ENCODE measurements at places on chromosomes 1 and 21.
A peak's percentile ranks its signal among the peaks of the same experiment; 100 is the strongest.

- DNase-seq, result no peak
These were observed 276.2 kb downstream of the KCNH1 start for GRCh38 chr1:210857705-210858104.

DNA sequence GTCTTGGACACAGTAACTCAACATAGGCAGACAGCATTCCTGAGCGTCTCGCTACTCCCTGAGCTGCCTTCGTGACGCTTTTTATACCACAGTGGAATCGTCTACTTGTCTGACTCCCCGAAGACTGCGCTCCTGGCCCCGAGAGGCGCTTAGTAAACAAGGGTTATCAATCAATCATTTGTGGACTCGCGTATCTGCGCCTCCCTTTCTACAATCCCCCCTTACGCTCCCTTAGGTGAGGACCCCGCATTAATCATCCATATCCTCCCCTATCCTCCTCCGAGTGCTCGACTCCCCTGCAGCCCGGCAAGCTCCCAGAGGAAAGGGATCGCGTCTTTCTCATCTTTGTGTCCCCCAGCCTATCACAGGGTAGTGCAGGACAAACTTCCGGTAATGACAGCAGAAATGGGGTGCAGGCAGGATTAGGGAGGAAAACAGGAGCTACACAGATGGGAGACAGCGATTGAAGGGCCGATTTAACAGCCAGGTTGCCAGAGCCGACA, 522 bp downstream of the TMEM59 start:
- no peak for DNase-seq

DNA sequence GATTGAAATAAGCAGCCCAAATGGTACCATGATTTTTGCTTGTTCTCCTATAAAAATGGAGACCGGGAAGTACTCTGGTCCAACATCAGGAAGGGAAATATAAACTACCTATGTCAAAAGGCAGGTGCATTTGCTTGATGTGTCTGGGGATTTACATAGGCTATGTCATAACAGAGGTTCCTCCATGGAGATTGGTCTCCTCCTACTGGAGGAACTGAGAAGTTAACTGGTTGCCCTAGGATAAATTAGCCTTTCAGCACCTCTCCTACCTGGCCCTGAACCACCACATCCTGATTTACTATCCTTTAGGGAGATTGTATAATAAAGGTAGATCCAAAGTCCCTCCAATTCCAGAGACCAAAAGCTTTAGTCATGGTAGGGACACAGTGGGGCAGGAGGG, 1109.3 kb upstream of the B3GALT2 start:
- DNase-seq, result no peak

DNA sequence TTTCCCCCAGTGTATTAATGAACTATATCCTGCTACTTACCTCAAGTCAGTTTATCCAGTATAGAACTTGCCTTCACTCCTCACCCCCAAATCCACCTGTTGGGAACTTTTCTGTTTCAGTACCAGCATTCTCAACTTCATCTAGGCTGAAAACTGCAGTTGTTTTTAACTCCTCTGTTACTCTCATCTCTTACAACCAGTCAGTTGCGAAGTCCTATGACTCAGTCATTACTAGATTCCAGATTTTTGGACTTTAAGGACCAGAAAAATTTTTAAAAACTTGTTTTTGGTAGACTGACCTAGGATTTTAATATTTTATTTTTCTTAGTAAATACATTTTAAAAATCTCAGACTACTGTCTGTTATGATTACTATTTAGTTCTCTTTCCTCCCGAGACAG, 8.1 kb downstream of the GNAI3 start:
- no peak for DNase-seq

DNA sequence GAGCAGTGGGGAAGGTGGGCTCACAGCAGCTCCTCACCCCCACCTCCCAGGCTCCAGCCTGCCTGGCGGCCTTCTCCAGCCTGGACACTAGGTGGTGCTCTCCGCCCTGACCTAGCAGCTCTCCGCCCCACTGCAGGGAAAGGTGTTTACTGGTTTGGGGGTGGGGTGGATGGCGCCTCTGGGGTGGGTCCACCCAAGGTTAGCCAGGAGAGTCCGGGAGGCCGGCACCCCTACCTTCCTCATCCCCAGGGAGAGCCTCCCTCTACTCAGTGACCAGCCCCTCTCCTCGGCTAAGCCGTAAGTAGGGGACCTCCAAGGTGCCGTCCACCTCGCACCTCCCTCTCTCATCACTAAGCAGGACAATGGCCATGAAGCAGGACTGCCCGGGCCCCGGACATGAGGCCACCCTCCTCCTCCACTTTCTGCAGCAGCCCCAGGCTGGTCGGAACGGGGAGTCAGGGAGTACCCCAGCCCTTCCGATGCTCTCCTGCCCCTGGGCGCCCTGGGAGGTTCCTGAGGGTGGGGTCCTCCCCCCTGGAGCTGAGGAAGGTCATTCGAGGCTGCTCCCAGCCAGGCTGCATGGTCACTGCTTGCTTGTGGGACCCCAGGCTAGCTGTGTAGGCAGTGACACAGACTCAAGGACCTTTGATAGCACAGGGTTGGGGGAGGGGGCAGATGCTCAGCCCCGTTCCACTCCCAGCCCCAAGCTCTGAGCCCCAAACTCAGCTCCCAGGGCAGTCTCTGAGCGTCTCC, 101.4 kb upstream of the VAMP3 start:
- no peak for DNase-seq

- DNase-seq, result no peak
These were observed 498.4 kb downstream of the TTLL7 start for GRCh38 chr1:83500531-83500930.

DNA sequence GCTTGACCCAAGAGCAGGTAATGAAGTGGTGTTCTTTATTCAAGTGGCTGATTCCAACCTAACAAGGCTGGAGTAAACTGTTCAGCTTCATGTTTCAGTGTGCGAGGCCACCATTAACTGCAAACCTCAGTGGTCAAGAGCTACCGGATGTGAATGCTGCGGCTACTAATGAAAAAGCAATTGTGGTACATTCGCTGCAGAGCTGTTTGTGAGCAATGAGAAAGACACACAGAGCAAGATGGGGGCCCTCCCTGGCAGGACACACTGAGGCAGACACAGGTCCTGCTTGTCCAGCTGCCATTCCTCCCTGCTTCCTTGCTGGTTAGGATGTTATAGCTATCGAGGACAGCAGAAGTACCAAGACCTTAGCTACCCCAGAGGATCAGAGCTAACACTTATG, 26.1 kb downstream of the SYF2 start:
- DNase-seq, result no peak

- peak; percentile 74 for DNase-seq
These were observed 221.0 kb upstream of the CSF3R start for GRCh38 chr1:36703526-36704208.

GRCh38 chr1:36380143-36380619, 5.5 kb downstream of the STK40 start:
- peak; percentile 75 for DNase-seq

DNA sequence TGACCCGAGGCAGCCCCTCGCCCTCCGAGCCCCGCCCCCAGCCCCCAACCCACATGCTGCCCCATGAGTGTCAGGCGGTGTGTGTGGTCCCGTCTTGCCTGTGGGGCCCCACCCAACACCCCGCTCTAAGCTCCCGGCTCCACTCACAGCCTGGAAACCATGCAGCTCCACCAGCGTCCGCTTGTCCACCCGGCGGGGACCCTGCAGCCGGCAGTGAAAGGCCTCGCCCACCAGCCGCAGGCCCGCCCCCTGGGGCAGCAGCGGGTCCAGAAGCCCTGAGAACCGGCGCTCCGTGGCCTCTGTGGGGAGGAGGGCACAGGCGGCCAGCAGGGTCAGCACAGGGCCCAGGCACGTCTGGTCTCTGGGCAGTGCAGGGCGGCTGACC, 2.7 kb downstream of the C1QTNF12 start:
- DNase-seq, result no peak

GRCh38 chr1:113991467-113991997, 12.3 kb downstream of the OLFML3 start:
- no peak for DNase-seq

GRCh38 chr1:201317551-201317950, 34.2 kb downstream of the PKP1 start:
- no peak for DNase-seq

- DNase-seq, result no peak
These were observed 3.0 kb upstream of the HCRTR1 start for GRCh38 chr1:31614414-31615005.

DNA sequence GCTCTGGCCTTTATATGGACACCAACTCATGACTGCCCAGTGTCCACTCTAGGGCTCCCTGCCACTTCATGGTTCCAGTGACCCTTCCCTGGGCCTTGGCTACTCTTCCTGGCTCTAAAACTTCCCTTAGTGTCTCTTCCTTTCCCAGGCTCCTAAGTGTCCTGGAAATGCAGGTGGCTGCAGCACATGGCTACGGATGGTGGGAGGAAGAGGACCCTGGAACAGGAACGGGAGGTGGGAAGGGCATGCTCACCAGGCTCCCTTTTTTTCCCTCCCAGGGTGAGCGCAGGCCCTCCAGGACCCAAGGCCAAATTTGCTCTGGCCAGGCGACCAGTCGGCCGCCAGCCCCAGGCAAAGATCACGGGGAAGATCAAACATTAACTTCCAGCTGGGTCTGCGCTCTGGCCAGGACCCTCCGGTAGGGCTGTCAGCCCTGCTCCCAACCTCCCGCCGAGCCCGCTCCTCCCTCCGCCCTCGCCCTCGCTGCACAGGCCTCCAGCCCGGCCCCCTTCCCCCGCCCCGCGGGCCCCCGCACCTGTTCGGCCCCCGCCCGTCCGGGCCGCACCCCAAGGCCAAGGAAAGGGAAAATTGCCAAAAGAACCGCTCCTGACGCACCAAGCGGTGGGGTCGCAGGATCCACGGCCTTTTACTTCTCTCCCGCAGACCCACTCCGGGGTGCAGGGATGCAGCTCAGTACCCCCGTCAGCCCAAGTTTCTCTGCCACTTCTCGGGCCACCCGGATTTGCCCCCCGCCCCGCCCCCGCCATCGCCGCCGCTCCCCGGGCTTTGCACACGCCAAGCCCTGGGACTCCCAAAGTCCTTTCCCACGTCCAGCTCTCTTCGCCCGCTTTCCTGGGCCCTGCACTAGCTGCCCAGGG, 894 bp downstream of the TCEA3 start:
- DNase-seq, result peak; percentile 96

GRCh38 chr1:31822766-31823165, 6.9 kb upstream of the SPOCD1 start:
- no peak for DNase-seq

GRCh38 chr1:46169811-46170454, 5.0 kb upstream of the TSPAN1 start:
- DNase-seq, result no peak

GRCh38 chr1:156571919-156572662, at the start of gene IQGAP3:
Gene IQGAP3 (minus strand): TSS chr1:156572565. CDS start chr1:156572529, 36 bp downstream.
- DNase-seq, result peak; percentile 89

DNA sequence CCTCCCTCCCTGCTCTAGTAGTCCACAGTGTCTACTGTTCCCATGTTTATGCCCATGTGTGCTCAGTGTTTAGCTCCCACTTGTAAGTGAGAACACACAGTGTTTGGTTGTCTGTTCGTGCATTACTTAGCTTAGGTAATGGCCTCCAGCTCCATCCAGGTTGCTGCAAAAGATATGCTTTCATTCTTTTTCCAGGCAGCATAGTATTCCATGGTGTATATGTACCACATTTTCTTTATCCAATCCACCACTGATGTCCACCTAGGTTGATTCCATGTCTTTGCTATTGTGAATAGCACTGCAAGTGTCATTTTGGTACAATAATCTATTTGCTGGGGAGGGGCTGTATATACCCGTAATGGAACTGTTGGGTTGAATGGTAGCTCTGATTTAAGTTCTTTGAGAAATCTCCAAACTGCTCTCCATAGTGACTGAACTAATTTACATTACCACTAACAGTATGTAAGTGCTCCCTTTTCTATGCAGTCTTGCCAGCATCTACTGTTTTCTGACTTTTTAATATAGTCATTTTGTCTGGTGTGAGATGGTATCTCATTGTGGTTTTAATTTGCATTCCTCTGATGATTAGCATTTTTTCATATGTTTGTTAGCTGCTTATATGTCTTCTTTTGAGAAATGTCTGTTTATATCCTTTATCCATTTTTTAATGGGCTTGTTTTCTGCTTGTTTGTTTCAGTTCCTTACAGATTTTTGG, 191.9 kb upstream of the DMRTA2 start:
- DNase-seq, result no peak

GRCh38 chr1:8562222-8562621, 244.3 kb downstream of the SLC45A1 start:
- no peak for DNase-seq

GRCh38 chr1:35500439-35500838, 56.8 kb downstream of the KIAA0319L start:
- DNase-seq, result no peak

DNA sequence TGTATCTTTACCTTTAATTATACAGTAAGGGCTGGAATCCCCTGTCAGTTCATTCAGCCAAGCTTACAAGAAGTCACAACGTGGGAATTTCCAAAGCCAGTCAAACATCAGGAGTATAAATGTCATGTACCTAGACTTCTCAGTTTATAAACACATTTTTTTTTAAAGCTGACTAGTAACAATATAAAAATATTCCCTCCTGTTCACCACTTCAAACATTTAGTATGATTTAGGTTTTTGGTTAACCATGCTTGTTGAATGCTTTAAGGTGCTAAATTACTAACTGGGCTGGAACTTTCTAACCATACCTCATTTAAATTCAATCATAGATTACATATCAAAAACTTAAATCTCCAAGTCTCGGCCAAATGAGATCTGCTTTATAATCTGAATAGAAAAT, 44.0 kb downstream of the JAK1 start:
- no peak for DNase-seq

DNA sequence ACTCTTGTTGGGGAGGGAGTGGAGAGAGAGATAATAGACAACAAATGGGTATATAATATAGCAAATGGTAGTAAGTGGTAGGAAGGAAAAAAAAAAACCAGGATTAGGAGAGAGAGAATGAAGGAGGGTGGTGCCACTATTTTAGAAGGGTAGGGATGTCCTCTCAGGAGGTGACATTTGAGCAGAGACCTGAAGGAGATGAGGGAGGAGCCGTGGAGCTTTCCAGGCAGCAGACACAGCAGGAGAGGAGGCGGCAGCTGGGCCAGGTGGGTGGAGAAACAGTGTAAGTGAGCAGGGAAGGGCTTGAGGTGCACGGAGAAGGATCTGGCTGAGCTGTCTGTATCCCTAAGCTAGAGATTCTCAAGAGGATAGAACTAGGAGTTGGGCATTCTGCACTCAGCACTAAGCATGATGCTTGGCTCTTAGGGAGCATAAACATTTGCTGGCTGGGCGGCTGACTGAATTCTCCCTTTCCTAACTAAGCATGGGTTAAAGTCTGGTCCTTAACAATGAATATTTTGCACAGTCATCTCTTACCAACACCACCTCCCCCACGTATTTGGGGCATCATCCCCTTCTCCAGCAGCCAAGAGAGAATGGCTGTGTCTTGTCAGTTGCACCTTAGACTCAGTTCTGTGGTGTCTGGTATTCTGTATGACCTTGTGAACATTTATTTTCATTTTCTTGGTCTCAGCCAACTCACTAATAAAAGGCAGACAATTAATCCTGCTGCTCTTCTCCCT, 27.6 kb upstream of the SARS1 start:
- no peak for DNase-seq

- DNase-seq, result no peak
These were observed 51.1 kb downstream of the PHC2 start for GRCh38 chr1:33379631-33380354.

Measured in right lobe of liver (tissue), 6 donors.